Activated CD4-positive, alpha-beta T cell treated with anti-CD3 and anti-CD28 coated beads, Interleukin-2, amount 50 U/mL, for 1 hour (primary cell): ENCODE measurements at places on chromosomes 5 and 9.

DNA sequence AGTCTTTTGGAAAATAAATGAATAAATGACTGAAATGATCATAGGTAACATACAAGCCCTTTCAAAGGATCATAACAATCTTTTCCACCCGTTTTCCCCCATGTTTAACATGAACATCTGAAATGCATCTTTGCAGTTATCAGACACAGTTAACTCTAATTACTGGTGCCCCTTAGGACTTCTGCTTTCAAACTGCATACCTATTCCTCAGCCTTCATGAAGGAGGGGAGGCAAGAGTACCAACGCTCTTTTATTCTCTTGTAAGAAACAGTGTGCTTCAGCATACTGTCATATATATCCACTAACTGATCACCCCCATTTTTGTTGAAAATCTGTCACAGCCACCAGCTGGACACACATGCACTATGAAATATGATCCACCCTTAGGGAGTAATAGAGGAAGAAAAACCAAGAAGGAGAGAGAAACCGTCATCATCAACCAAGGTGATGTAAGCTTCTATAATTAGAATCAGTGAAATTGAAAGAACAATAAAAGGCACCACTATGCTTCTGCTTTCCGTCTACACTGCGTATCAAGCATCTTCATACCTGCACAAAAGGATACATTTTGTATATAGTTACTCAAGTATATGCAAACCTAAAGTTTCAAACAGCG is 98.7 kb downstream of the RAPGEF6 start:
- DNase-seq: no peak

DNA sequence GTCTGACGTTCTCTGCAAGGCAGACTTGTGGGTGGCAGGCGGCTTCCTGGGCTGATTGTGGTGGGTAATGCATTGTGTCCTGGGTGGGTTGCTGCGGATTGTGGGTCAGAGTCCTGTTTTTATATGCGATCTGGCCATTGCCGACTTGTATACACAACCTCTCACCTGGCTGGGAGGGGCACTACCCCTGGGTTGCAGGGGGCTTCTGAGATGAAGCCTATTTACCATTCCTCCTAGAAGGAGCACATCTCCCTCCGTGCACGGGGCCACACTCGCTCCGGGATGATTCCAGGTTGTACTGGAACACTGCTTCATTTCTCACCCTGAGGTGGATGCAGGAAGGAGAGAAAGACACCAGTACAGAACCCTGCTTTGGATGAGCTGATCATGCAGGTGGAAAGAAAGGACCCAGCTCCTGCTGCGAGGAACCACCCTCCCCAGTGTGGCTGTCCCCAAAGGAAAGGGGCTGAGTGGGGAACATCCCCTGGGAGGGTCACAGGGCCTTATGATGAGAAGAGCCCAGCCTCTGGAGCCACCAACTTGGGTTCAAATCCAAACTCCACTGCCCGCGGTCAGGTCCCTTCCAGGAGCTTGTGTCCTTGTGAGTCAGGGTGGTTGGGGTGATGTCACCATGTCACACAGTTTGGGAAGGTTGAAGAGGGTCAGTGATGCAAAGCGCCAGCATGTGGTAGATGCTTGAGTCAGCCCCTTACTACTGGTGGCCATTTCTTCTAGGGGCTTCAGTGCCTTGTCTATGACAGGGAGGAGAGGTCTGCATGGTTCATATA is 151.8 kb upstream of the COL5A1 start:
- no peak for DNase-seq

GRCh38 chr9:98034593-98035546 is 21.7 kb upstream of the NANS start:
- DNase-seq: peak; percentile 94

DNA sequence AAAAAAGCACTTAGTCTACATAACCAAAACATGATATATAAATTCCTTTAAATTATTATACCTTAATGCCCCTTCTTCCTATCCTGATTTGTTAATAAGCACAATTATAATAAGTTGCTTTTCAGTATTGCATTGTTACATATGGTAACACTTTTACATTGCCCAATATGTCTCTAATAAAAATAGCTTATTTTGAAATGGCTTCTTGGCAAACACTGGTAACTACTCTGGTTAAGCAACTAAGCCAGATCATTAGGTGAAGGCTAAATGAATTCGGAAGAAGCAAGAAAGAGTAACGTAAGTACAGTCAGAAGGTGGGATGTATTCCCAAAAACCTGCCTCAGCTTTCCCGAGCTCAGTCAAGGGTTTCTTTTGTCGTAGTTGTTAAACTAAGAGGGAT is 85.3 kb downstream of the TTC39B start:
- DNase-seq: no peak

- DNase-seq: no peak
These were observed 23.4 kb upstream of the SCGB3A2 start for GRCh38 chr5:147854894-147855773.

GRCh38 chr5:38825494-38825893 is 20.3 kb upstream of the OSMR start:
- DNase-seq: no peak

- DNase-seq: no peak
These were observed 170.6 kb upstream of the TRIM32 start for GRCh38 chr9:116516456-116516855.

DNA sequence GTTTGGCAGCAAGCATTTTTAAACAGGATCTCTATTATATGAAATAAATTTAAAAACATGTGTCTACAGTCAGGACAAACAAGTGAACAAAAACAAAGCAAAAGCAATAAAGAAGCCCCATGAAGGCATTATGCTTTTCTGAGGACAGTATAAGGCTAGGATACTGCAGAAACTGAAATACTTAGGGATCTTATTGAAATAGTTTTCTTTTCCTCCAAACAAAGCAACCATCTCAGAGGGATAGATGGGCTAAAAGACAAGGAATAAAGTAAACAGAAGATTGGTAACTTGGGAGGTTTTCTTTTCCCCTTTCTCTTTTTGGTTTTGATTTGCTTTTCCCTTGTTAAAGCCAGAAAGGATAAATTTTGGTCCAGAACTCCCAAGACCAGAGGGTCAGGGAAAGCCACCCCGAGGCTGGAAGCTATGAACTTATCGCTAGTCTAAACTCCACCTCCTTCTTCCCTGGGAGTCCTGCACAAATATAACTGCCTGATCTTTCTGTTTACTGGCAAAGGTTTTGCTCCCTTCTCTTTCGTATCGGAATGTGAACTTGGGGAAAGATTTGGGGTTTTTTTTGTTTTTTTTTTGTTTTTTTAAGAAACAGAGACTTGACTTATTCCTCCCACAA is 164.0 kb downstream of the GHR start:
- no peak for DNase-seq

GRCh38 chr5:177309351-177310191 is 2.1 kb downstream of the MXD3 start:
- DNase-seq: peak; percentile 66

GRCh38 chr5:150020249-150020648 is 19.7 kb downstream of the HMGXB3 start:
- no peak for DNase-seq

GRCh38 chr5:127386557-127386956 is 96.0 kb downstream of the MEGF10 start:
- DNase-seq: no peak

DNA sequence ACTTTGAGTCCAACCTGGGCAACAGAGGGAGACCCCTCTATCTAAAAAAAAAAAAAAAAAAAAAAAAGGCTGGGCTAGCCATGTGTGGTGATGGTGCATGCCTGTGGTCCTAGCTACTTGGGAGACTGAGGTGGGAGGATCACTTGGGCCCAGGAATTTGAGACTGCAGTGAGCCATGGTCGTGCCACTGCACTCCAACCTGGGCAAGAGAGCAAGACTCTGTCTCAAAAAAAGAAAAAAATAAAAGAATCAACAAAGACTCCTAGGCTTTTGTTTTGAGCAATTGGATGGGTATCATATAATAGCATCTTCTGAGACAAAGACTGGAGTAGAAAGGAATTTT is 481.7 kb upstream of the PAPPA start:
- no peak for DNase-seq

DNA sequence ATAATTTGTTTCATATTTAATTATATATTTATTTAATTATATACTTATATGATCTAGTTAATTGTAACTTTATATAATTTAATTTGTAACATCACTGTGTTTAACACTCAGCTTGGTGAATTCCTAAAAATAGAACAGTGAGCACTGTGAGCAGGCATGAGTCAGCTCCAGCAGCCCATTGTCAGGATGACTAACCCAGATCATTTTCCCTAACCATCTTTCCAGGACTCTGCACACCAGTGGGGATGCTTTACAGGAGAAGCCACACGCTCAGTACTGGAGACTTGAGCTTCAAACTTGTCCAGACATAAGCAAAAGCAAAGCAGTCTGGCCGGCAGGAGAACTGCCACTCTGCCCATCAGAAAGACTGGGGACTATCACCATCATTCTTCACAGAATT is 446.2 kb upstream of the TRPC7 start:
- DNase-seq: no peak

- no peak for DNase-seq
These were observed 1499.0 kb downstream of the EFNA5 start for GRCh38 chr5:106171708-106172107.

- DNase-seq: no peak
These were observed 40.1 kb downstream of the SLC1A1 start for GRCh38 chr9:4530375-4530774.

DNA sequence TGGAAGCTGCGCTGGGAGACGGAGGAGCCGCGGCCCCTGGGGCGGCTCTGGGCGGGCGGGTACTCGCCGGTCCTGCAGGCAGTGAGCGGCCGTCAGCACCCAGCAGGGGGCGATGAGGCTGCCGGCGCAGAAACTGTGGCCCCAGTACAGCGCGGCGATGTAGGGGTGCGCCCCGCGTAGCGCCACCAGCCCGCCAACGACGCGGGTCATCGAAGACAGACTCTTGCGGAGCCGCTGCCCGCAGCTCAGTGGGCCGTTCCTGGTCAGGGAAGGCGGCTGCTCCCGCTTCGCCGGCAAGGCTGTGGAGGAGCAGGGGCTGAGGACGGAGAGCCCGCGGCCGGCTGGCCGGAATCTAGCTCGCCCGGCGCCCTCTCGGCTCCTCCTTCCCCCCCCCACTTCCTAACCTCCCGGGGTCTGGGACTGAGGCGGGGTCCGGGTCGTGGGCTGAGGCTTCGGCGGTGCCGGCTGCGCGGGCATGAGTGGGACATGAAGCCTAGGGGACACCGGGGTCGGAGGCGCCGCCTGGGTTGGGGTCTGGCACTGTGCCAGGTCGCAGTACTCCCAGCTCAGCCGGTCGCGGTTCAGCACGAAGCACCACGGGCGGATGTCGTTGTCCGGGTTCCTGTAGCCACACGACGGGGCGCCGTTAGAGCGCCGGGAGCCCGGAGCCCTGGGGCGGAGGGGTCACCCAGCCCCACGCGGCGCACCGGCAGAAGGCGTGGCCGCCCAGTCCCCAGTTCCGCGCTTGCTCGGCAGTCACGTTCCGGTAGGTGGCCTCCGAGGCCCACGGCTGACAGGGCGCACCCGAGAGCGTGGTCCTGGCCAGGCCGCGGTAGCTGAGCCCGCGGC is 3.6 kb upstream of the PFN3 start:
- peak; percentile 84 for DNase-seq

DNA sequence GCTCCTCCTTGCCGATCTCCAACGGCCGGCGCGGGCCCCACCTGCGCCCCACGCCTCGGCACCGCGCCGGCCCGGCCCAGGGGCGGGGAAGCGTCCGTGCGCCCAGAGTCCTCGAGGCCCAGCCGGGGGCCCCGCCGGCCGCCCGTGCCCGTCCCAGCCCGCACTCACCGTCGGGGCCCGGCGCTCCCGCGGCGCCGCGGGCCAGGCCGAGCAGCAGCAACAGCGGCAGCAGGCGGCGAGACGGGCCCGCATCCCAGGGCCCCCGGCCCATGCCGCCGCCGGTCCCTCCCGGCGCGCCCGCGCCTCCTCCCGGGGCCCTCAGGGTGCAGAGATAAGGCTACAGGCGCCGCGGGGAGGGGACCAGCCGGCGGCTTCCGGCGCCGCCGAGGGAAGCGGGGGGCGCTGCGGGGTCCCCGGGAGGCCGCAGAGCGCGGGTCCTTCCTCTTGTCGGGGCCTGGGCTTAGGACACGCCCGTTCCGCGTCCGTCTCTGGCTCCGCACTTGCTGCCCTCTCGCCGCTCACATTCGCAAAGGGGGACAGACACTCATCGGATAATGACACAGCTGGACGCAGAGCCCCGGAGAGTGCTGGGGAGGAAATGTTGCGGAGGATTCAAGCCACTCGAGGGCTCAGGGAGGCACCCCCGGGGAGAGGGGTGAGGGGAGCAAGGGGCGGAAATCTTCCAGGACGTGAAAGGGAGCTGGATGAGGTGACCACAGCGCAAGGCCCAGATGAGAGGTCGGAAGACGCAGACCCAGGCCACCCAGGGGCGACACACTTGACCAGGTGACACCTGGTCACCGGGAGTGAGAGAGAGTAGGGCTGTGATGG is at the start of gene SUSD1:
Gene SUSD1, minus strand, starts transcription at position 333 of the 831 bp plus-strand sequence. Its CDS starts 62 bp downstream, at position 271.
- peak; percentile 35 for DNase-seq

DNA sequence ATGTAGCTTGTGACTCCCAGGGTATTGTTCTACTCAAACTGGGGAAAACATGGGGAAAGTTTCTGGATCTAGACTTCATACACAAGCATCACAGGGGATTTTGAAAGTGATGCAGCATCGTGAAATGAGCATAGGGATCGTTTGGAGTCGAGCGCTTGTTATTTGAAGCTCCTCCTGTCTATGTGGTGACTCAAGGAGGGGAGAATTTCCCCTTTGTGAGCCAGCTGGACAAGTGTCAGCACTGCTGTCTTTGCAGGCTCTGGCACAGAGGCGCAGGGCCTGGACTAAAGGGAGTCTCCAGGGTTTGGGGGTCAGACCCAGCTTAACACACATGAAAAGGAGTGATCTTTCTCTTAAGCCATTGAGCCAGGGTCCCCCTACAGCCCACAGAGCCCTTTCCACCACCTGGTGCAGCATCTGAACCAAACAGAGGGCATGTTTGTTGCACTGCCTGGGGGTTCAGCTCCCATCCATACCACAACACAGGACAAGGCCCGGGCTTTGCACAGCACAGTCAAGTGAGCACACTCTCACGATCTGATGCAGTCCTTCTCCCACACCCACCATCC is 51.0 kb downstream of the IRF1 start:
- no peak for DNase-seq

DNA sequence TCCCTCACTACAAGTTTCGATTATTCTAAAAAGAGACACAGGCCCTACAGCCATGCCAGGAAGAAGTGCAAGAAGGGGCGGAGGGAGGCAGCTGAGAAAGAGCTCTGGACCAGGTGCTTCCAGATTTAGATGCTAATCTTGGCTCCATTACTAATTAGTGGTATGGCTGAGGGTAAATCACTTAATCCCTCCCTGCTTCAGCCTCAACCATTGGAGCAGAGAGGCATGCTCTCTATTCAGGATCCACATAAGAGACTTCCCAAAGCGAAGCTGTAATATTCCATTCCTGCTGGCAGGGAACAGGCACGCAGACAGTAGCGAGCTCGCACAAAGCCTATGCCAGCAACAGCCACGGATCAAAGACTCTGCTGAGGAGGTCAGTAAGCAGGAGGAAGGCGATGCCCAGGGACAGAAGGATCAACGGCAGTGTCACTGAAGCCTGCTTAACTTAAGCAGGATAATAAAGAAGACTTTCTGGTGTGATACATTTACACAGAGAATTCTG is 24.2 kb downstream of the LIFR start:
- DNase-seq: no peak

DNA sequence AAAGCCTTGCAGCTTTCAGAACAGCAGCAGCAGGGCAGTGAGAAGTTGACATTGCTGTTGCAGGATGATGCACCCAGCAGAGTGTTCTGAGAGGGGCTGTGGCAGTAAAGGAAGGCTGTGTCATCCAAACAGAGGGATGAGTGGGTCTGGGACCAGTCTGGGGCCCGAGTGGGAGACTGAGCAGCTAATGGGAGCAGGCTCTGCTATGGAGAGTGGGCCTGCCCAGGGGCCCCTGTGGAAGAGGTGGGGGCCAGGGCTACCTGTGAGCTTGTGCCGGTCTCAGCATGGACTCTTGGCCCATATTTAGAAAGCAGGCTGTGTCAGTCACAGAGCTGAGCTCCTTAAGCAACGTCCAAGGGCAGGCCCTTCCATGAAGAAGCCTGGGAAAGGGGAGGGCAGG is 26.0 kb upstream of the PITX1 start:
- DNase-seq: no peak
